ENCODE measurements at places on chromosomes 2 and 18. TPM values are rescaled to one million over a fixed set of nuclear protein-coding genes. Genes with fewer than 3 reads are reported as not detected.

UGT1A1 gene
- not detected for total RNA-seq

C1QL2 gene
- 0.15 TPM for total RNA-seq

DNA sequence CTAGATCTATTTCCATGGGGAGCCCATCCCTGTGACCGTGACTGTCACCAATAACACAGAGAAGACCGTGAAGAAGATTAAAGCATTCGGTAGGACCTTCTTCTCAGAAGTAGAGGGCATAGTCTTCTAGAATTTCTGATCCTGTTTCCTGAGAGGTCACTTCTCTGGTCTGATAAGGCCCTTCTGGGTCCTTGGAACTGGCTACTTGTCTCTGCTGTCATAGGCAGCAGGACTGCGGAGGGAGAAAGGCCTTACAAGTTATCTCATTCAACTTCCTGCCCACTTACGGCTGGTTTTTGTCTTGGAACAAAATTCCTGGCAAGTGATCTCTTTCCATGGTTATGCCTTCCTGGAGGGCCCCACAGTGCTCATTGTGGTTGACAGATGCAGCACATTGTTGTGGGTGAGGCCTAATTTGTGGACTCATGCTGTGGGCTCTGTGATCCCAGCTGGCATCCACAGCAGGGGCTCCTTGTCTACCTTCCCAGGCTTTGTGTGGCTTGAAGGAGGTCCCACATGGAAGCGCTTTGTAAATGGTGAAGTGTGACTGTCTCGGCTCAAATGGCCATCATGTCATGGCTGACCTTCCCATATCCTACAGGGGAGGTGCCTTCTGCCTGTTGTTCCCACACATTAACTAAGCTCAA, 22.0 kb downstream of the SAG start:
- DNase-seq: no peak

DNA sequence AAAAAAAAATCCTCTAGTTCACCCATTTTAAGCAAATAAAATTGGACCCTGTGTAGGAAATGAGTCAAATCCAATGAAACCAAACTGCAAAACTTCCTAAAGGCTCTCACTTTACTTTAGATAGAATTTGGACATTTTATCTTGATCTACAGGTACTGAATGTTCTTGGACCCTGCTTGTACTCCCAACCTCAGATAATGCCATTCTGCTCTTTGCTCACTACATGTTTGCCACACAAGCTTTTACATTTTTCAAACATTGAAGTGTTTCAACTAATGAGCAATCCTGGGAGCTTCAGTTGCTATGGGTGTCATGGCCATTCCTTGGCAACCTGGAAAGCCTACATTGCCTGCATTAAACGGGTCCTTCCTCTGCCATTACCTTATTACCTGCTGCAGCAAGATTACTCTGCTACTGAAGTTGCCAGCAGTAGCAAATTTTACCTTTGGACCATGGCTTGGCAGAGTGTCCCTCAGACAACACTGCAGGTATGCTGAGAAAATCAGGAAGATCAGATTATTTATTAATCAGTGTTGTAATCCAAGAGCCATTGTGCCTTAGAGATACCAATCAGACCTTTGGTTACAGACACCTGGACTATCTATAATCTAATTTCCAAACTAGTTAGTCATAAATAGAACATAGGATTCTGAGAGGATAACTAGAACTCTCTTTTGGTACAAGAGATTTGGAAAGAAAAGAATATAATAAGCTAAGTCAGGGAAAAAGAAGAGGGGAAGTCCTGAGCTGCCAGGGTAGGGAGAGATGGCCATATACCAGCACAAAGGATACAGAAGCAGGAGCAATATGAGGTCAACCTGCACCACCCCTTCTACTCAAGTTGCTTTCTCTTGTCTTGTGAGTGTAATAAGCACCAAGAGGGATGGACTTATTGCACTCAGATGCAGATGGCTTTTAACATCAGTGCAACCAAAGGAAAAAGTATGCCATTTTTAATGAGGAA, 293.3 kb upstream of the TFPI start:
- DNase-seq: no peak

TRIM54 gene
- 0.12 TPM for total RNA-seq

DNA sequence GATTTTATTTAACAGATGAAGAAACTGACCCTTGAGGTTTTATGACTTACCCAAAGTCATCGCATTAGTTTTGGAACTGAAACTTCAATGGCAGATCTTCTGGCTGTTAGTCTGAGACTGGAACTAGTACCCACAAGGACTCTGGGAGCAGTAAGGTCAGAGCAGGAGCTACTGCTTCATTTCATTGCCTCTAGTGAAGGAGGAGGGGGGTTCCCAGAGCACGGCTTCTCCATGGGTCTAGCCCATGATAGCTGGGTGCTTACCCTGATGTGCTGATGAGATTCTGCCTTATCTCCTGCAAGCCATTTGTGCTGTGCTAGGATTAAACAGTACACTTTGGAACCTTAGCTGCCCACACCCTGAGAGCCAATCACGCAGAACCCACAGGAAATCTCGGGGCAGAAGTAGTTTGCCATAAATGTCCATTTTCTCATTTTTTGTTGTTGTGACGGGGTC, 5.4 kb upstream of the RNASEH1 start:
- DNase-seq: no peak

PAX3 gene
- not detected for total RNA-seq

C2orf81 gene
- total RNA-seq: 5.5 TPM
